ENCODE measurements at places on chromosomes 16 and 17. TPM values are rescaled to one million over a fixed set of nuclear protein-coding genes. Genes with fewer than 3 reads are reported as not detected.

GRCh38 chr16:17518441-17518840 lies 47.7 kb upstream of the XYLT1 start:
- H3K4me1 ChIP-seq: no peaks in the 10 kb centered on the region
- DNase-seq: no peak
- H3K36me3 ChIP-seq: no peaks in the 10 kb centered on the region
- H3K27ac ChIP-seq: no peak overlapping the region
- peaks cover 19% of the 10 kb centered on the region for H3K27me3 ChIP-seq

GRCh38 chr16:70703041-70703834 lies 17.4 kb upstream of the MTSS2 start:
- no peak for DNase-seq
- peaks cover 16% of the 10 kb centered on the region for H3K36me3 ChIP-seq
- H3K4me1 ChIP-seq: peaks cover 46% of the 10 kb centered on the region
- H3K27ac ChIP-seq: peak overlapping the region; percentile 67
- H3K27me3 ChIP-seq: no peaks in the 10 kb centered on the region
- H3K4me3 ChIP-seq: no peak overlapping the region

DNA sequence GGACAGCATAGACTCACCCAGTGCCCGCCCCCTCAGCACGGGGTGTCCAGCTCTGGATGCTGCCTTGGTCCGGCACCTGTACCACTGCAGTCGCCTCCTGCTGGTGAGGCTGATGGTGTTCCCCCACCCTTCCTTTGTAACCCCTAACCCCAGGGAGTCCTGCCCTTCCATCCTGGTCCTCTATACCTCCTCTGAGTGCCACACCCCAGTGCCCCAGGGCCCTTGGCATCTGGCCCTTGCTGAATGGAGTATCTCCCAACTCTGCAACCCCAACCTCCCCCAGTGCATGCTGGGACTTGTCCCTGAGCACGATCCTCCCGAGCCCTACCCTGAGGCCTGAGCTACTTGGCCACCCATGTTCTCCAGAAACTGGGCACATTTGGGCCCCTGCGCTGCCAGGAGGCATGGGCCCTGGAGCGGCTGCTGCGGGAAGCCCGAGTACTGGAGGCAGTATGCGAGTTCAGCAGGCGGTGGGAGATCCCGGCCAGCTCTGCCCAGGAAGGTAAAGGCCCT lies 15.8 kb downstream of the RIPOR1 start:
- H3K36me3 ChIP-seq: no peaks in the 10 kb centered on the region
- H3K27ac ChIP-seq: peak overlapping the region; percentile 37
- no peaks in the 10 kb centered on the region for H3K27me3 ChIP-seq
- no peak overlapping the region for H3K4me3 ChIP-seq

- H3K27ac ChIP-seq: no peak overlapping the region
- no peak overlapping the region for H3K4me3 ChIP-seq
- peaks cover 3% of the 10 kb centered on the region for H3K27me3 ChIP-seq
- H3K36me3 ChIP-seq: no peaks in the 10 kb centered on the region
Measured at GRCh38 chr17:15086776-15087295, 178.3 kb downstream of the PMP22 start.

DNA sequence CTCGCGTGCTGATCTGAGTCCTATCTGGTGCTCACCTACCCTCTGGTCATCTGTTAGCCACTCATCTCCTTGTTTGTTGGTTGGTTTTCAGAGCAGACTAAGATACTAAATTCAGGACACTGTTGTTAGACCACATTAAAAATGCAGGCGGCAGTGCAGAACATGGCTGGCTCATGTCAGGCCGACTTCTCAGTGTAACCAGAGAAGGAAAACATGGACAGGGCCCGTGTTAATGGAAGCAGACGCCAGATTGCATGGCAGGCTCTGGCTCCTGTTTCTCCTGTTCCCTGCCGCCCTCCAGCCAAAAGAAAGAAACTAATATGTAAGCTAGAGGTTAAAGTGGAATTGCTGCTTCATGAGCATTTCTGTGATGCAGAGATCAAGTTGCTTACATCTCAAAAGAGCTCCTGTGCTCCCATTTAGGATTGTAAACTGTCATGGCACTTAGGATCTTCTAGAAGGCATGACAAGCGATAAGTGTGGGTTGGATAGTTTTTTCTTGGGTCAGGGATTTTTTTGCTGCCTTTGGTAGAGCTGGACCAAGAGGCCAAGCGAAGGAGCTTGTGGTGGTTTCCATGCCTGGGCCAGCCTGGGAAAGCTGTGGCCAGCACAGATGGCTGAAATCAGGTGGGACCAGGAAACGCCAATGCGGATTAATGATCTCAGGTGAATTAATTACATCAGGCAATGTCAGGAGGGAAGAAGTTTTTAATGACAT lies 56.1 kb downstream of the YPEL2 start:
- H3K4me3 ChIP-seq: no peak overlapping the region
- H3K27me3 ChIP-seq: no peaks in the 10 kb centered on the region
- no peak overlapping the region for H3K27ac ChIP-seq
- no peaks in the 10 kb centered on the region for H3K36me3 ChIP-seq
- DNase-seq: no peak

GRCh38 chr16:81523387-81524115 lies 78.9 kb downstream of the CMIP start:
- peaks cover 10% of the 10 kb centered on the region for H3K4me1 ChIP-seq
- no peaks in the 10 kb centered on the region for H3K27me3 ChIP-seq
- no peaks in the 10 kb centered on the region for H3K36me3 ChIP-seq
- H3K4me3 ChIP-seq: no peak overlapping the region

DNA sequence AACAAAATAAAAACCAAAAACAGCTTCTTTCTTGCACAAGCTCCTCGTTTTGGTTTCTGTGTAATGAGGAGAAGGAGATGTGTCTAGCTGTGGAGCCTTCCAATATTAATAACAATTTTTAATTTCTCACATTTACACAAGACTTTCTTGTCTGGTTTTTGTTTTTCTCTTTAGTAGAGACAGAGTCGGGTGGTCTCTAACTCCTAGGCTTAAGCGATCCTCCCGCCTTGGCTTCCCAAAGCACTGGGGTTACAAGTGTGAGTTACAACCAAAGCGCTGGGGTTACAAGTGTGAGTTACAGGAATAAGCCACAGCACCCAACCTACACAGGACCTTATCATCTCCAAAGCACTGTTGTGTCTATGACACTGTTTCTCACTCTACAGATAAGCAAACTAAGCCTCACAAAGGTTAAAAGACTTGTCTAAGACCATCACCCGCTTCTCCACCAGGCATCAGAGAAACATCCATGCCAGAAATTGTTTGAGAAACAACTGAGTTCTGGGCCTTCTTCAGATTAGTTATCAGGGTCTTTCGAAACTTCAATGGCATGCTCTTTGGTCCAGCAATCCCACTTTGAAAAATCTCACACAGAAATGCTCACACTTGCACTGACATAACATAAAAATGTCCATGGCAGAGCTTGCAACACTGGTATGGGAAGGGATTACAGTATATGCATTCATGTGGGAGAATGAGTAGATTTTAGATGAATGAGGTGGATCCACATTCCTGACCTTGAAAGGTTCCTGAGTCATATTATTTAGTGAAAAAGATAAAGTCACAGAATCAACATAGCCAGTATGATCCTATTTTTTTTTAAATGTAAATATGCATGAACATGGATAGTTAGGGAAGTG lies 3.9 kb downstream of the ABAT start:
- H3K36me3 ChIP-seq: no peaks in the 10 kb centered on the region
- no peak for DNase-seq
- no peaks in the 10 kb centered on the region for H3K27me3 ChIP-seq
- no peak overlapping the region for H3K27ac ChIP-seq

- no peaks in the 10 kb centered on the region for H3K36me3 ChIP-seq
- no peaks in the 10 kb centered on the region for H3K4me1 ChIP-seq
- H3K27me3 ChIP-seq: no peaks in the 10 kb centered on the region
- H3K4me3 ChIP-seq: no peak overlapping the region
Measured at GRCh38 chr16:11439790-11440656, 94.8 kb downstream of the RMI2 start.

DNA sequence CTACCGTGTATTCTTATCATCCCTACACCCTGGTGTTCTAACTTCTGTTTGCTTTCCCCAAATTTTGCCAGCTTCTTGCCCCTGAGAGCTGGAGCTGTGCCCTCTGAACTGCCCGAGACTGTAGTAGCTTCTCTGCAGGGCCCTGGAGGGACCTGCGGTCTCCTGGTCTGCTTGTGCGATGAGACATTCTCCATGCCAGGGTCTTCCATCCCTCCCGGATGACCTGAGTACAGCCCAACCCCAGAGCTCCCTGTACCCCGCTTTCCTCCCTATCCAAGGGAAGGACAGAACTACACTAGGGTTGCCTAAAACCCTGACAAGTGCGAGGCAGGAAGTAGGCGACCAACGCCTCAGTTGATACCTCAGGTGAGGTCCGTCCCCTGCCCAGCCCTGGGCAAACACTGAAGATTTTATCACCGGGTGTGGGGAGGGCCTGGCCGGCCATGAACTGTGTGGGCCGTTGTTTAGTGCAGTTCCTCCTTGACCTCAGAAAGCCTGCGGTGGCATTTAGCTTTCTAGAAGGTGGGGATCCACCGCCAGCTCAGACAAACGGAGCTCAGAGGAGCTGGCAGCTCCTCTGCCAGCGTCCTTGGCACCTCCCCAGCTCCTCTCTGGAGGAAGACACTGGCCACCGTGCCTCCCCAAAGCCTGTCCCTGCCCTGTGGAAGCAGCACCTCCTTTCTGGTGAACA lies 13.7 kb downstream of the CANT1 start:
- H3K4me3 ChIP-seq: no peak overlapping the region
- H3K4me1 ChIP-seq: no peaks in the 10 kb centered on the region

DNA sequence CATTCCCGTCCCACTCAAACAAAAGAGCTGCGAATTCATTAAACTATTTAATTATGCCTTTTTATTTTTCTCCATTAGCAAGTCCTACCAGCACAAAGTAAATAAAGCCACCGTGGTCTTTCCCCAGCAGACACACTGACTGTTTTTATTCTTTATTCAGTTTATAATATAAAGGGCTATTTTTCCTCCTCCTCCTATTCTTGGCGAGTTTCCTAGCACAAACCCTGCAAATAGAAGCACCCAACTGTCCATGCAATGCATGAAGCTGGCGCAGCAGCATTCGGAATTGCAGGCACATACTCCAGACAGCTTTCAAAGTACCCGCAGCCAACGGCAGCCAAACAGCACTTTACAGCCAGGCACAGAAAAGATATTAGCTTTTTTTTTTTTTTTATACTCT lies 583.4 kb upstream of the PSMD7 start:
- H3K27me3 ChIP-seq: peaks cover 8% of the 10 kb centered on the region
- no peak overlapping the region for H3K27ac ChIP-seq
- H3K4me1 ChIP-seq: no peaks in the 10 kb centered on the region
- no peaks in the 10 kb centered on the region for H3K36me3 ChIP-seq
- H3K4me3 ChIP-seq: no peak overlapping the region
- DNase-seq: no peak

DNA sequence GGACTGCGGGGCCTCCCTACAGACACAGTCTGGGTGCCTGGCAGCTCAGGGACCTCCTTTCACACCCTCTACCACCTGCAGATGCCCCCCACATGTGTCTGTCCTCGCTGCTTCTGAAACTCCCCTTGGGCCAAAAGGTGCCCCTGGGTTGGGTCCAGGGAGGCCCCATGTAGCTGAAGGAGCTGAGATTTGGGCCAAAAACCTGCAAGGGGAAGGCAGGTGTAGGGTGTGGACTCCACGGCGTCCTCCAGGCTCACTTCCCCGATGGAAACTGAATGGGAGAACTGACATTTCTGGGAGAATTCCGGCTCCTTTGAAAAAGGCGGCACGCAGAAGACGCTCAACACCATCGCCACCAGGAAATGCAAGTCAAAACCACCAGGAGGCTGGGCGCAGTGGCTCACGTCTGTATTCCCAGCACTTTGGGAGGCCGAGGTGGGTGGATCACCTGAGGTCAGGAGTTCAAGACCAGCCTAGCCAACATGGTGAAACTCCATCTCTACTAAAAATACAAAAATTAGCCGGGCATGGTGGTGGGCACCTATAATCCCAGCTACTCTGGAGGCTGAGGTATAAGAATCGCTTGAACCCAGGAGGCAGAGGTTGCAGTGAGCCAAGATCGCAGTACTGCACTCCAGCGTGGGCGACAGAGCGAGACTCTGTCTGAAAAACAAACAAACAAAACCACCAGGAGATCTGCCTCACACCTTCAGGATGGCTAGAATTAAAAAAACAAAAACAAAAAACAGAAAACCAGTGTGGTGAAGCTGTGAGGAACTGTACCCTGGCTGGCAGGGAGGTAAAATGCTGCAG lies 13.2 kb upstream of the BAIAP2 start:
- peak overlapping the region; percentile 70 for H3K27ac ChIP-seq
- H3K4me3 ChIP-seq: no peak overlapping the region
- H3K36me3 ChIP-seq: no peaks in the 10 kb centered on the region
- peaks cover 16% of the 10 kb centered on the region for H3K4me1 ChIP-seq
- DNase-seq: no peak

DNA sequence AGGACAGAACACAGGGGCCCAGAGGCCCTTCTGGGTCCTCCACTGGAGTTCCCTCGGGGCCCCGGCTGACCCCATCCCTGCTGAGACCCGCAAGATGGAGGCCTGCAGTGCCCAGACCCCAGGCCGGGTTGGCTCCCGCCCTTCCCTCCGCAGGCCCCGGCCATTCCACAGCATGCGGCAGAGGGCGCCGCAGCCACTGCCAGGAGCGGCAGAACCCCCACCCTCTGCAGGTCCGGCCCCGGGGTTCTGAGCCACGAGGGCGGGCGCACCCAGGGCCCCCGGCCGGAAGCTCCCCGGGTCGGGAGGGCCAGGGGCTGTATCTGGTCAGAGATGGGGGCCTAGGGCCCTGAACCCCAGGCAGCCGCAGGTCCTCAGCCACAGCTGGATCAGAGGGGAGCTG lies 2.4 kb upstream of the PERCC1 start:
- H3K27ac ChIP-seq: no peak overlapping the region
- no peak overlapping the region for H3K4me3 ChIP-seq
- no peaks in the 10 kb centered on the region for H3K4me1 ChIP-seq
- no peaks in the 10 kb centered on the region for H3K36me3 ChIP-seq
- no peaks in the 10 kb centered on the region for H3K27me3 ChIP-seq

- no peaks in the 10 kb centered on the region for H3K27me3 ChIP-seq
- H3K4me1 ChIP-seq: peaks cover 18% of the 10 kb centered on the region
Measured at GRCh38 chr16:72126429-72126765, 32.8 kb downstream of the DHX38 start.

DNA sequence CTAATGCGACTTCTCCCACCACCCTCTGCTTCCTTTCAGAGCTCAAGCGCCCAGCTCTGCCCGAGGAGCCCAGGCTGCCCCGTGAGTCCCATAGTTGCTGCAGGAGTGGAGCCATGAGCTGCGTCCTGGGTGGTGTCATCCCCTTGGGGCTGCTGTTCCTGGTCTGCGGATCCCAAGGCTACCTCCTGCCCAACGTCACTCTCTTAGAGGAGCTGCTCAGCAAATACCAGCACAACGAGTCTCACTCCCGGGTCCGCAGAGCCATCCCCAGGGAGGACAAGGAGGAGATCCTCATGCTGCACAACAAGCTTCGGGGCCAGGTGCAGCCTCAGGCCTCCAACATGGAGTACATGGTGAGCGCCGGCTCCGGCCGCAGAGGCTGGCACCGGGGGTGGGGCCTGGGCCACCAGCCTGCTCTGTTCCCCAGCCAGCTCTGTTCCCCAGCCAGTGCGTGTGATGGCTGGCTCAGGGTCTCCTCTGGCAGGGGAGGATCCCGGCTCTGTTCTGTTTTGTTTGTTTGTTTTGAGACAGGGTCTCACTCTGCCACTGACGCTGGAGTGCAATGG lies 18.7 kb downstream of the CRISPLD2 start:
- no peaks in the 10 kb centered on the region for H3K27me3 ChIP-seq
- no peak for DNase-seq
- H3K4me3 ChIP-seq: no peak overlapping the region
- H3K4me1 ChIP-seq: peaks cover 13% of the 10 kb centered on the region
- H3K36me3 ChIP-seq: peaks cover 14% of the 10 kb centered on the region
- H3K27ac ChIP-seq: no peak overlapping the region

- H3K4me1 ChIP-seq: no peaks in the 10 kb centered on the region
- peaks cover 57% of the 10 kb centered on the region for H3K27me3 ChIP-seq
- H3K4me3 ChIP-seq: no peak overlapping the region
- peaks cover 18% of the 10 kb centered on the region for H3K36me3 ChIP-seq
- H3K27ac ChIP-seq: no peak overlapping the region
Measured at GRCh38 chr17:79090443-79091225, 16.0 kb downstream of the ENGASE start.

ZDHHC1 gene
- 14.4 TPM for total RNA-seq

SEZ6L2 gene
- total RNA-seq: 30.2 TPM

EFNB3 gene
- total RNA-seq: 1.2 TPM

LHX1 gene
- not detected for total RNA-seq
